Mesothelial cell of epicardium (in vitro differentiated cells): ENCODE measurements at places on chromosomes 1 and 21.
A peak's percentile ranks its signal among the peaks of the same experiment; 100 is the strongest.

GRCh38 chr1:199356561-199356960 is 670.9 kb upstream of the NR5A2 start:
- no peak for DNase-seq

GRCh38 chr1:223323491-223324484 is 40.2 kb downstream of the SUSD4 start:
- no peak for DNase-seq

- no peak for DNase-seq
Observed at GRCh38 chr1:109425391-109426280, 612 bp downstream of the PSMA5 start.

DNA sequence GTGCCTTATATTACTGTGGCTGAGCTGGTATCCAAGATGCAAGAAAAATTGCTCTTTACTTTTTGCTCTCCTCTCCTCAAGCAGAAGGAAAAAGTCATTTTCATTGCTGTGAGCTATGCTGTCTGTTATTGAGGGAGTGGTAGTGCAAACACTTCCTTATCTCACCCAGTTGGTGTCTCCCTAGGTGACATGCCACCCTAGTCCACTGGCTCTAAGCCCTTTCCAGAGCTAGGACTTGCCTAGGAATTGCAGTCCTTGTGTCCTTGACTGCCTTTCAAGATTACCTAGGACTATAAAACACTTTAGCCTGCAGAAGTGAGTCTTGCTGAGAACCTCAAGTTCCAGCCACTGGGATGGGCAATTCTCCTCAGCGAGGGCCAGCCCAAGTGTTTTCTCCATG is 458.3 kb downstream of the MRPL39 start:
- no peak for DNase-seq

DNA sequence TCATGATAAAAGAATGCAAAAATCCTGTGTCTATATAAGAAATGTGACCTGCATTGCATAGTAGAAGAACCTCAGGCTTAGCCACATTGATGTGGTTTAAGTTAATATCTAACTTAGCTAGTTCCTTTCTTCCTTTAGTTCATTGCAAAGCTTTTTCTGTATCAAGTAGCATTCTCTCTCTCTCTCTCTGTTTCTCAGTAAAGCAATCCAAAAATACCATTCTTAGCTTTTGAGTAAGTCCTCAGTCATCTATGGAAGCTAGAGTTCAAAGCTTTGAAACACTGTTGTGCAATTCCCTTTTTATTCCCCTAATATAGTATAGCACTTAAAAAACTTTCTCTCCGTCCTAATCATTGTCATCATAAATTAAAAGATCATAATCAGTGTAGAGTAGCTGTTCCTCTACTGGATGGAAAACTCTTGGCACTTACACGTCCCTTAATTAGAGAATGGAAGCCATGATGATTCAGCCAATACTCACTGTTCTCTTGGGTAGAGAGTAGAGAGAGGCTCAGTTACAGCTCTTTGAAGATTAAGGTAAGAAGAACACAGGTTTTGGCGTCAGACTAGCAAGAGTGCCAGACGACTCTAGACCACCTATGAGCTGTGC is 350.3 kb upstream of the LYPLAL1 start:
- no peak for DNase-seq

GRCh38 chr1:10648689-10649516 is 147.5 kb downstream of the CASZ1 start:
- DNase-seq = no peak

GRCh38 chr1:180912211-180912800 is 391 bp upstream of the KIAA1614 start:
- DNase-seq = no peak

GRCh38 chr1:171468120-171468750 is 17.1 kb upstream of the PRRC2C start:
- DNase-seq = no peak

DNA sequence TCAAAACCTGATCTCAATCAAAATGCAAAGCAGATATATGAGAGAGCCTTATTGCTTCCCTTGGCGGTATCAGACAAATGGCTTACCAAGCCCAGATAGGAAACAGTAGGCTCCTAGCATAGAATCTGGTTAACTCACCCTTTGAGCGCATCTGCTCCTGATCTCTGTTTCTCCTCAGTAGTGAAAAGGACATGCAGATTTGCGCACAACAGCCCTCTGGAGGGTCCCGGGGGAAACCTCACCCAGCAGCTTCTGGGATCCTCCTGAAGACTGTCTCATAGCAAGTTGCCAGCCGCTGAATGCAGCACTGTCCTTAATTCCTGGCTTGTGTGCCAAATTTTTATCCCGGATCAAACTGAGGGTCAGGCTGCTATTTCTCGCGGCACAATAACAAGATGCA is 192.2 kb downstream of the FASLG start:
- no peak for DNase-seq

GRCh38 chr1:235207209-235207565 is 46.1 kb upstream of the RBM34 start:
- no peak for DNase-seq

GRCh38 chr1:100866041-100866900 is 28.4 kb downstream of the EXTL2 start:
- DNase-seq = no peak

DNA sequence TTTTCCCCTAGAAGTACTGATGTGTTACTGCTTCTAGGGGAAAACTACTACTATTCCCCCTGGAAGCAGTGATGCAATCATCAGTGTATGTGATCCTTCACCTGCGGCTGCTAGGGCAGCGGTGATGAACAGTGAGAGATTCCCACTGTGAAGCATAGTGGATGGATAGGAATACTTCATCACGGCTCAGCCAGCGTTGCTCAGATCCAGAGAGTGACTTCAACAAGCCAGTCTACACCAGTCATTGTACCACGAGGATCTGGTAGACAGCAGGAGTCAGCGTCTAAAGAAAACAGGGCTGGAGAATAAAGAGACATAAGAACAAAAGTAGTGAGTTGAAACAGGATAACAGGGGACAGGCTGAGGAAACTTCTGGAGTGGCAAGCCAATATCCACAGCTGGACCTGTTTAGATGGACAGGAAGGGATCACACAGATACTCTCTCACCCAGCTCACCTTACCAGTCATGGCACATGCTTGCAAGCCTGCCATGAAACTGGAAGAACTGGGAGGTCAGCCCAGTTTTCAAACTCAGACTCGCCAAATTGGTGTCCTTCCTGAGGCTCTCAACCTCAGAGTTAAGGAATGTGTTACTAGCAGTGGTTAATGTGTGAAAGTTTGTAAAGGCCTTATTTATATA is 42.4 kb upstream of the LRRC52 start:
- DNase-seq = no peak

GRCh38 chr1:200834383-200834782 is 38.4 kb upstream of the GPR25 start:
- no peak for DNase-seq

- no peak for DNase-seq
Observed at GRCh38 chr1:241548008-241548407, 15.8 kb downstream of the KMO start.

DNA sequence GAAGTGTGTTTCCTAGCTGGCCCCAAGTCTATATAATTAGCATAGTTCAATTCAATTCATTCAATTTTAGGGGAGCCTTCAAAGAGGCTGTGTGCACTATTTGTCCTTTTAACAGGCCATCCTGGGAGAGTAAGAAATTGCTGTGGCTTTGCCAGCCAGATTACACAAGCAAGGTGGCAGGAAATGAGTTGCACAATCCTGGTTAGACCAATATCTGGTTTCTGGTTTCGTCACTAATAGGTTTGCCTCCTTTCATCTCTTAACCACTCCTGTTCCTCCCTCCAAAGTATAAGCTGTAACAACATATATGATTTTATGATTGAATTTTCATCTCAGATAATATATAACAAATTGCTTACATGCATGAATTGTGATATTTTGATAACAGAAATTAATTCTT is 84.1 kb upstream of the NEGR1 start:
- no peak for DNase-seq

GRCh38 chr1:236284291-236284721 is 2.5 kb upstream of the ERO1B start:
- DNase-seq = no peak

DNA sequence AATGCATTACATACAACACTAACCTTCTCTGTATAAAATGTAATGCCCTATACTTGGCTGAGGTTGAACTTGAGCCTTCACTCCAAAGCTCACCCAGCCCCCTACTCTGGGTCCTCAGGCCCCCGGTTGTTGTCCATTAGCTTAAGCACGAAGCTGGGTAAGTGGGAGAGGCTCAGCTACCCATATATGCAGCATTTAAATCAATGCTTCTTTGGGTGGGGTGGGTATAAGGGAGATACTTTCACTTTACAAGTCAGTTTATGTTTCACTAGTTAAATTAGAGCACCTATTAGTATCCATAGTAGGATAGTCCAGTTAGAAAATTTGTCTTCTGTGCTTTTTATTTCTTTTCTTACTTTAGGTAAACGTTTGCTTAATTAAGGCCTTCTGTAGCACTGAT is 151.4 kb downstream of the LMX1A start:
- no peak for DNase-seq

- no peak for DNase-seq
Observed at GRCh38 chr1:64711266-64711665, 33.6 kb upstream of the RAVER2 start.

DNA sequence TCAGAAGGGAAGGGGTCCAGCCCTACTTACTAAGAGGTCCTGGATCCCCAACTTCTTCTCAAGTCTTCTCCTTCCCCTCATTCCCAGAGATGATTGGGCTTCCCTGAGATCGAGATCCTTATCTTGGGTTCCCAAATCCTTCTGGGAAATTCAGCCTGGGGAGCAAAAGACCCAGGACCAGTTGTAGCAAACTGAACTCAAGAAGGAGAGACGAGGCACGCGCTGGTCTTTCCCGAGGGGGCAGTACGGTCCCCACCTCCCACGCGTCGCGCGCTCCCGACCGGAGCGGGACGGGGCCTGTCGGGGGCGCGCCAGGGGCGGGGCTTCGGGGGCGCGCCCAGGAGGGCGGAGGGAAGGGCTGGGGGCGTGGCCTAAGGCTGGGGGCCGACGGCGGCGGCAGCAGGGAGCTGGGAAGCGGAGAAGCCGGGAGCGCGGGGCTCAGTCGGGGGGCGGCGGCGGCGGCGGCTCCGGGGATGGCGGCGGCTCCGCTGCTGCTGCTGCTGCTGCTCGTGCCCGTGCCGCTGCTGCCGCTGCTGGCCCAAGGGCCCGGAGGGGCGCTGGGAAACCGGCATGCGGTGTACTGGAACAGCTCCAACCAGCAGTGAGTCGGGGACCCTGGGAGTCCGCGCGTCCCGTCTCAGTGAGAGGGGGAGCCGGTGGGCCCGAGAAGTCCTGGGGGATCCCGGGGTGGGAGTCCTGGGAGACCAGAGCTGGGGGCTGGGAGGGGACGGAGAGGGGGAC is at the start of gene EFNA3:
Gene EFNA3, plus strand, starts transcription at position 369 of the 741 bp plus-strand sequence. Its CDS starts 105 bp downstream, at position 474.
- peak; percentile 80 for DNase-seq

- no peak for DNase-seq
Observed at GRCh38 chr1:156745881-156746280, 5.0 kb upstream of the MRPL24 start.

GRCh38 chr1:99534638-99534930 is 111.3 kb upstream of the PALMD start:
- DNase-seq = no peak

DNA sequence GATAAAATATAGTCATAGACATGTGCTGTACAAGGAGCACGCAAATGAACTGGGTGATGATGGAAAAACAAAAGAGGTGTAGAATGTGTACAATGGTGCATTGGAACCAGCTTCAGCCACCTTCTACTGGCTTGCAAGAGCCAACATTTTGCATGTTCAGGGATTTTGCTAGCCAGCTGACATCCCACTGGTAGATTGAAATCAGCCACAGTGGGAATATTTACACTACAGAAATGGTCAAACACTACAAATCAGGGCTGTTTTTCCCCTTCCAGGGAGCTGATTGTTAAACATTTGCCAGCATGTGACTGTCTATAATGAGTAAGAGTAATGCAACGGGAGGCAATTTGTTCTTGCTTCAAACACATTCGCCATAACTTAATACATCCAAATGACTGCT is 23.2 kb downstream of the PMVK start:
- no peak for DNase-seq

GRCh38 chr1:75470448-75470847 is 140.5 kb downstream of the SLC44A5 start:
- DNase-seq = no peak

- DNase-seq = no peak
Observed at GRCh38 chr21:33238565-33239255, 9.0 kb downstream of the IFNAR2 start.

- DNase-seq = no peak
Observed at GRCh38 chr1:10325521-10325920, 73.3 kb upstream of the PGD start.

DNA sequence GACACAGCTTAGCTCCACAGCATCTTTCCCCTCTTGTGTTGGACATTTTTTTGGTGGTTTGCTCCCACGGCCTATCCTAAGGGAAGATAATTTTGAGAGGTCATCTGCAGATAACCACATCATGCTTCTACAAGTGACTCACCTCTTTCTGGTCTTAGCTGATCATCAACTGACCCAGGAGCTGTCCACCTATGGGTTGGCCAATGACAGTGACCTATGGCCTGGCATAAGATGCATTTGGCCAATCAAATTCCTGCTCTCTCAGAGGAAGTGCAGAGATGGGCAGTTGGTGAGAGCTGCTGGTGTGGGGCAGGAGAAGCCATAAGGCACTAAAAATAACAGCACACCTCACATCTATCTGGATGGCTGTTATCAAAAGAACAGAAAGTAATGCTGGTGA is 100.0 kb upstream of the CLDN14 start:
- no peak for DNase-seq

DNA sequence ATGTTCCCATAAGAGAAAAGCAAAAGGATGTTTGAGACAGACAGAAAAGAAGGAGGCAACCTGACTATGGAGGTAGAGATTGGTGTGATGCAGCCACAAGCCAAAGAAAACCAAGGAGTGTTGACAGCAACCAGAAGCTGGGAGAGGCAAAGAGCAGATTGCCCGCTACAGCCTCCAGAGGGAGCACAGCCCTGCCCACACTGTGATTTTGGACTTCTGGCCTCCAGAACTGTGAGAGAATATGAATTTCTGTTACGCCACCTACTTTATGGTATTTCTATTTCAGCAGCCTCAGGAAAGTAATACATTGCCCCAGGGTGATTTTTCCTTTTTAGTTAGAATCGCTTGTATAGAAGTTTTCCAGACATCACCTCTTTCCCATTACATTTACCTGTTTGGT is 28.4 kb downstream of the SLAMF6 start:
- no peak for DNase-seq

DNA sequence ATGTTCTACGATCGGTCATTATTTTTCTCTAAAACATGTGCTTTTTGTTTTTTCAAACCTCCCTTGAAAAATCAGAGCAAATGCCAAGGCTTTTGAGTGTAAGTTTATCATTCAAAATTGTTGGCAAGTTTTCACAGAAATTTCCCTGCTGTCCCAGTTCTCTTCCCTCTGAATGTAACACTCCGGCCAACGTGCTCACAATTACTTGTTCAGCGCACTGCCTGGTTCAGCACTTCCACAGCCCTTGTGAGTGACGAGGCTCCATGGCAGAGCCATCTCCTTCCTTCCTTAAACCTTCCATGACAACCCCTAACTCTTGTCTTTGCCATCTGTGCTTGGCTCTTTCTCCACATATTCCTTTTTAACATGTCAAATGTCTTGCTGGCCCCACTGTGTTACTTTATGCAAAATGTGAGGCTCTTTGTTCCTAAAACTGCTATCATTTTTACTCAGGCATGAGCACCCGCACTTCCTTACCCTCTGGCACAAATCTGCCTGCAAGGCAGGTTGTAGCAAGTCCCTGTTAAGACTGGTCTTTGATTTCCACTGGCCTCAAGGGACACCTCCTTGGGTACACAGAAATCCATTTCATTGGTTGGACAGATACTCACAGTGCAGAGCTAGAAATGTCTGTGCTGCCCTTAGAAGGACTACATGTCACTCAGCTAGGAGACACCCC is 142.8 kb downstream of the HUNK start:
- no peak for DNase-seq

- DNase-seq = no peak
Observed at GRCh38 chr1:61315011-61315410, 232.7 kb downstream of the NFIA start.

GRCh38 chr1:104946558-104947210 is 1197.0 kb downstream of the AMY1C start:
- no peak for DNase-seq
